ENCODE measurements at places on chromosomes 16 and 17.

DNA sequence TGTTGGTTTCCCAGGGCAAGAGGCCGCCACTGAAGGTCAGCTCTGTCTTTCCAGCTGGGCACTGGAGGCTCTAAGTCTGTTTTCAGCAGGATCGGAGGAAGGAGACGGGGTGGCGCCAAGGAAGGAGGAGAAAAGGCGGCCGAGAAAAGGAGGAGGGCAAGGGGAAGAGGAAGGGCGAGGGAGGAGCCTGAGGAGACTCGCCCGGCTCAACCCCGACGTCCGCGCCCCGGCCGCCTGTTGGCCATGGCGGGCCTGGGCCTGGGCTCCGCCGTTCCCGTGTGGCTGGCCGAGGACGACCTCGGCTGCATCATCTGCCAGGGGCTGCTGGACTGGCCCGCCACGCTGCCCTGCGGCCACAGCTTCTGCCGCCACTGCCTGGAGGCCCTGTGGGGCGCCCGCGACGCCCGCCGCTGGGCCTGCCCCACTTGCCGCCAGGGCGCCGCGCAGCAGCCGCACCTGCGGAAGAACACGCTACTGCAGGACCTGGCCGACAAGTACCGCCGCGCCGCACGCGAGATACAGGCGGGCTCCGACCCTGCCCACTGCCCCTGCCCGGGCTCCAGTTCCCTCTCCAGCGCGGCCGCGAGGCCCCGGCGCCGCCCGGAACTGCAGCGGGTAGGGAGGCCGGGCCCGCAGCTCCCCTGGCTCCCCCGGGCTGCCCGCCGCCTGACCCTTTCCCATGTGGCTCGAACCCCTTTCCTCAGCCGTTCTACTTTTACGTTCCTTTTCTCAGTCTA is at the start of gene RNF135:
Gene RNF135, plus strand, starts transcription at position 209 of the 737 bp plus-strand sequence. Its CDS starts 35 bp downstream, at position 244.
- peak; percentile 89 for DNase-seq

- DNase-seq: peak; percentile 65
Measured at GRCh38 chr16:3999479-4000325, 116.5 kb downstream of the ADCY9 start.

DNA sequence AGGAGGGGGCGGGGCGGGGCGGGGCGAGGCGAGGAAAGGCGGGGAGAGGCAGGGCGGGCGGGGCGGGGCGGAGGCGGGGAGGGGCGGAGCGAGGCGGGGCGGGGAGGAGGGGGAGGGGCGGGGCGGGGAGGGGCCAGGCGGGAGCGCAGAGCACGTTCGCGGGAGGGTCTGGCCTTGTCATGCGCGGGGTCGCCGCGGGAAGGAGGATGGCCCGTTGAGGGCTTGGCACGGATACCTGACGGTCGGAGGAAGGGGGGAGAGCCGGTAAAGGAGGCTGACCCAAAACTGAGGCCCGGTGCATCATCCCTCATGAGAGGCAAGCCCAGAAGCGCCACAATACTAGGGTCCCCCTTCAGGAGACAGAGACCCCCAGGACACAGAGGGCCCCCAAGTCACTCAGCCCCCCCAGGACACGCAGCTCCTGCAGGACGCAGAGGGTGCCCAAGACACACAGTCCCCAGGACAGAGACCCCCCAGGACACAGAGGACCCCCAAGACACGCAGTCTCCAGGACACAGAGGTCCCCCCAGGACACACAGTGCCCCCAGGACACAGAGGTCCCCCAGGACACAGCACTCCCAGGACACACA is 593 bp upstream of the WDR45B start:
- DNase-seq: no peak

DNA sequence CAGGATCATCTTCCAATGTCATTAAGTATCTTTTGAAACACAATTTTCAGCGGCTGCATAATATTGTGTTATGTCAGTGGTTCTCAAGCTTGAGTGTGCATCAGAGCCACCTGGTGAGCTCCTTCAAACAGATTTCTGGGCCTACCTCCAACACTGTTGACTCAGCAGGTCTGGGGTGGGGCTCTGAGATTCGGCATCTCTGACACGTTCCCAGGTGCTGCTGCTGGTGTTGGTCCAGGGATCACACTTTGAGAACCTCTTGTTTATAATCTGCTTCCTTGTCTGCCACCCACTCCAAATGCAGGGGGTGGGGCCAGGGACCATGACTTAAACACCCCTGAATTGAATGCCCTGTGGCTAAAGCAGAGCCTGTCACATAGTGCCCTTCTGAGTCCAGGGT is 73.8 kb upstream of the HNF1B start:
- peak; percentile 90 for DNase-seq

DNA sequence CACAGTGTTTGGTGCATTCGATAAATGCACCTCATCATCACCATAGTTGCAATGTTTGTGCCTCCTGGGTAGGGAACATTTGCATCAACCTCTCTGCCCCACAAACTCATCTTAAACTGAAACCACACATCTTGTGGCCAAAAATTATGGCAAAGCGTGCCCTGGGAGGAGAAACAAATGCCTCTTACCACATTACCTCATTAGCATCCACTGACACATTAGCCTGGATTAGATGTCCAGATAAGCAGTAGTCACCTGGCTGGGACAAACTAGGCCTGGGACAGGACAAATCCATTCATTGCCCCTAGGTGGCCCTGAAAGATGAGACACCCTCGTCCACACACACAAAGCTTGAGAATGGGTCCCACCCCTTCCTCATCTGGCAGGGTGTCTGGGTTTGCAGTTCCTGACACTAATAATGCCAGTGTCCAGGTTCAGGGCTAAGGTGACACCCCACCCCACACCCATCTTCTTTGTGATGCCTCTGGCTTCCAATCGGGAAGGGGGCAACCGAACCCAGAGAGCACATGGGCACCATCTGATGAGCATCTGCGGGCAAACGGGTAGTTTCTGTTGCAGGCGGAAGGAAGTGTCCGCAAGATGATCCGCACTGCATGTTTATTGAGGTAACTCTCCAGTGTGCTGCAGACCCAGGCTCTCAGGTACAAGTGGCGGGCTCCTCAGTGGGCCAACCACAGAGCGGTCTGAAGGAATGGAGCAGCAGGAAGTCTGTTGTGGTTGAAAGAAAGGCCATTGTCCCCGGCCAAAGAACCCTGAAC is 8.6 kb downstream of the XYLT1 start:
- no peak for DNase-seq

DNA sequence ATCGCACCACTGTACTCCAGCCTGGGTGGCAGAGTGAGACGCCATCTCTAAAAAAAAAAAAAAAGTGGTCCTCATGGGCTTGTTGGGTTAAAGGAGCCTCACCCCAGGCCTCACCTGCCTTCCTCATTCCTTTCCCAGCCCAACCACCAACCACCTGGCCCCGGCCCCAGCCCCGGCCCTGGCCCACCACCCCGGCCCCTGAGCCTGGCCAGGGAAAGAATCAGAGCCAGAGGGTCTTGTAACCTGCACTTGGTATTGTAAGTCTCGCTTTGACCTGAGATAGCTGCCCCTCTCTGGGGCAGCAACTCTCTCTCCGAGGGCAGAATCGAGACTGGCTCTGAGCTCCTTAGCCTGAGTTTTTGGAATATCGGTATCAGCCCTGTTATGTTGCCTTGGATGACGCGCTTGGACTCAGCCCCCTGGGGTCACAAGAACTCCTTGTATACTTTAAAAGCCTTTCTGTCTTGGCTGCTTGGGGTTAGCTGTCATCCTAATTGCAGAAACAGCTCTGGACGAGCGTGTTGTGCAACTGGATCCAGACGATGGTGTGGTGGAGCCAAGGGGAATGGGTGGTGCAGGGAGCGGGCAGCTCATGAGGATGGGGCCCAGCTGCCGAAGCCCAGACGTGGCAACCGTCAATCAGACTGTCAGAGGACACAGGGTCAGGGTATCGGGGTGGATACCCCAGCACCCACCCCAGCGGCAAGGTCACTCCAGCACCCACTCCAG is 14.6 kb downstream of the SMTNL2 start:
- DNase-seq: no peak

DNA sequence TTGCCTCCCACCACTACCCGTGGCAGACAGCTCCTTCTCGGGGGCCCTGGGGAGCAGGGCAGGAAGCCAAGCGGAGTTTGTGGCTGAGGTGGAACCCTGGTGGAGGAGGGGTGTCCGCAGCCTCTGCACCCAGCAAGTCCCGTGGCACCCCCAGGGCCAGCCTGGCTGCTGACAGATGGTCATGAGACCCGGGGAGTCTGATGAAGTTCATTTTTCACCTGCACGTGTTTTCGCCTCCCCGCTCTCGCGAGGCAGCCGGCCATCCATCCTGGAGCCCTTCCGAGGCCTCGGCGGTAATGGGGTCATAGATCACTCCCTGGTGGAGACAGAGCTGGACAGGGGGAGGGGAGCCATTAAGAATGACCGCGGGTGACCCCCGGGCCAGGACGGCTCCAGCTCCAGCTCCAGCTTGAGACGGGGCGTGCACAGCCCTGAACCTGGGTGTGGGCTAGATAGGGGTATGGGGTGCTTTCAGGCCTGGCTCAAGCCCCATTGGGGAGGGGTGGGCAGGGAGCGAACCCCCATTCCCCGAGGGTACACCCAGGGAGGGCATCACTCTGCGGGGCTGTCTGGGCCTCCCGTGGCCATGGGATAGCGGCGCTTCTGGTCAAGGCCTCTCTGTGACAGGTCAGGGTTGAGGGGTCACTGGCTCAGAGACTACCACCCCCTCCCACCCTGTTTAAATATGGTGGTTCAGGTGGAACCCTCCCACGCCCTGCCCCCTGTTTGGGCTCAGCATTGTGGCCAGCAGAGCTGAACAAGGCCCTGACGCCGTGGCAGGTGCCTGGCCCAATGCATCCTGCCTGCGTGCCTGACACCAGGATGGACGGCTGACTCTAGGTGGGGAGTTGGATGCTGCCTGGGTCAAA is 227.4 kb upstream of the GSE1 start:
- no peak for DNase-seq

DNA sequence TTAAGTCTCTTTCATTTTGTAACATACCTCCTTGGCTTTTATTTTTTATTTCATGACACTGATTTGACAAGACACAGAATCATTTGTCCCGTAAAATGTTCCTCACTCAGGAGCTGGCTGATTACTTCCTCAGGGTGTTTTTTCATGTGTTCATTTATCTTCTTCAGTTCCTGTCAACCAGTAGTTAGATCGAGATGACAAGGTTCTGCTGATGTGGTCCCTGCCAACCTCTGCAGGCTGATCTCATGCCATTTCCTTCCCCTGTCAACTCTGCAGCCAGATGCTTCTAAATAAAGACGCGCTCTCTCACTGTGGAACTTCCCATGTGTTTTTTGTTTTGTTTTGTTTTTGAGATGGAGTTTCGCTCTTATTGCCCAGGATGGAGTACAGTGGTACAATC is 8.1 kb upstream of the CXCL16 start:
- DNase-seq: no peak

DNA sequence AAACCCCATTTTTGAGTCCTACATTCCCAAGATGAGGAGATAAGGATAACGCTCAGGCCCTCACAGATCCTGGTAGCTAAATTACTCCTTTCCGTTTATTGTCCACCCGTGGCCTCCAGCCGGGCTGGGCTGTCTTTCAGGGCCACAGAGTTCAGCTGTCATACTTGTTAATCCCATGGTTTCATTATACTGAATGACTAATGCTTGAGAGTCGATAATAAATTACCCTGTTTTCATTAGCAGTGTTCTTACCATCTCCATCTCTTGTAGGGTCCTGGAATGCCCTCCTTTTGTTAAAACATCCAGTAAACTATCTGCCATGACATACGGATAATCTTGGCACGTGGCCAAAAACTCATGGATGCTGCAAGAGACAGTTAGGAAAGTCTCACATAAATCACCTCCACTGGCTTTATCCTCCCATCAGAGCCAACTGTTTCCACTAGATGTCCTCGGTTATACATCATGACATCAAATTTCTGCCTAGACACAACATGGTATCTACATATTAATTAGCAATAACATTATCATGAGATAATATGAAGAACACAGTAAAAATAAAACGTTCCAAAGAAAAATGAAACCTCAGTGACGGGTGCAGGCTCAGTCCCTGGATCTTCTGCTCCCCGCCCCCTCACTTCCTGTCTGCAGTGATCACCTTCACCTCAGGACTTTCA is 45.3 kb downstream of the BRD7 start:
- DNase-seq: peak; percentile 69
